Kidney epithelial cell (primary cell): ENCODE measurements at places on chromosomes 7 and 10.

DNA sequence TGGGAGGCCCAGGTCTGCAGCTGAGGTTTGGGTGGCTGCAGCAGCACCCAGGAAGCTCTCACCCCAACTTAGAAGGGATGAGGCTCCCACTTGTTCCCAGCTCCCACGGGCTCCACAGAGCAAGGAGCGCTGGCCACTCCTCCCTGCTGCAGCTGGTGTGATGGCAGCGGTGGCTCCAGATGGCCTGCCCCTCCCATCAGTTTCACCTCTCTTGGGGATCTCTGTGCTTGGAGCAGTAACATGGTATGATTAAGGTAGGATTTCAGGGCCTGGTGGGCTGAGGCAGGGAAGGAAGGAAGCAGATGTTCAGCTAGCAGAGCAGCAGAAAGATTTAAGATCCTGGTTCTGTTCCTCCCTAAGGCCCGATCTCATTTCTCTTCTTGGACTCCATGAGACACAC, 66.8 kb upstream of the KIF5B start:
- DNase-seq = no peak

DNA sequence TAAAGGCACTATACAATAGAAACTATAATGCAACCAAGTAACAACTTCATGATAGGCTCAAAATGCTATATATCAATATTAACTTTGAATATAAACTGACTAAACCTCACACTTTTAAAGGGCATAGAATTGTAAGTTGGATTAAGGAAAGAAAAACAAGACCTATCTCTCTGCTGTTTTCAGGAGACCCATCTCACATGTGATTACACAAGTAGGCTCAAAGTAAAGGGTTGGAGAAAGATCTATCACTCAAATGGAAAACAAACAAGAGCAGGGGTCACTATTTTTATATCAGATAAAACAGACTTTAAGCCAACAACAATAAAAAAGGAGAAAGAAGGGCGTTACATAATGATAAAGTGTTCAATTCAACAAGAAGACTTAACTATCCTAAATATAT, 155.5 kb downstream of the CDK14 start:
- no peak for DNase-seq

DNA sequence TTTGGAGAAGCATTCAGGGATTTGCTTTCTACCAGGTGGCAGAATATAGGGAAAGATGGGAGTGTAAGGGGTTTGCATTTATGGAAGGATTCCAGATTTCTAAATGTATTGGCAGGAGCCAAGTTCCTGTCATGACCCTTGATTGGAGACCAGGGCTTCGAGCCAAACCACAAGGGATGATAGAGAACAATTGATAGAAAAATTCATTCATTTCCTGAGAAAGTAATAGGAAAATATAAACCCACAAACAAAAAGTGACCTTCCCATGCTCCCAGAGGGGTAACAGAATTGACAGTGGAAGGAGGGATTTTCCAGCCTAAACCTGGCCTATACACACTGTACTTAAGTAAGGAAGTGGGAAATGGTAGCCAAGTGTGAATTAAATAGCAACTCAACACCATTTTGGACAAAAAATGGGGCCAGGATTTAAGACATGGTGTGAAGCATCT, 22.4 kb upstream of the IFIT2 start:
- no peak for DNase-seq

- no peak for DNase-seq
Observed at GRCh38 chr7:2258661-2259365, 16.8 kb downstream of the NUDT1 start.

DNA sequence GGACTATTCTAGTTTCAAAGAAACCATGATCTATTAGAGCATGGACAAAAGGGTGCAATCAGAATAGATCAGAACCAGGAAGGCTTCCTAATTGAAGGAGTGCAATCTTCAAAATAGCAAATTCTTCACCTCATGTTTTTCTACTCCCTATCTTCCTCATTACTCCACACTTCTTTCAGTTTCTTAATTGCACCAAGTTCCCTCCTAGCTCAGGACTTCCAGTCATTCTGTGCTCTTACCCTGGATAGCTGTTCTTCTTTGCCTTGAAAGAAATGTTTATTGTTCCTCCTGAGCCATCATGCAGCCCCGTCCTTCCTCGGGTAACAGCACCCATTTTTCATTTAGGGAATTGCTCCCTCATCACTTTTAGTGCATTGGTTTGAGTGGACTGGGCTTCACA, 23.1 kb downstream of the TRPV5 start:
- no peak for DNase-seq

GRCh38 chr10:101453318-101453717, 99.4 kb downstream of the BTRC start:
- DNase-seq = no peak

DNA sequence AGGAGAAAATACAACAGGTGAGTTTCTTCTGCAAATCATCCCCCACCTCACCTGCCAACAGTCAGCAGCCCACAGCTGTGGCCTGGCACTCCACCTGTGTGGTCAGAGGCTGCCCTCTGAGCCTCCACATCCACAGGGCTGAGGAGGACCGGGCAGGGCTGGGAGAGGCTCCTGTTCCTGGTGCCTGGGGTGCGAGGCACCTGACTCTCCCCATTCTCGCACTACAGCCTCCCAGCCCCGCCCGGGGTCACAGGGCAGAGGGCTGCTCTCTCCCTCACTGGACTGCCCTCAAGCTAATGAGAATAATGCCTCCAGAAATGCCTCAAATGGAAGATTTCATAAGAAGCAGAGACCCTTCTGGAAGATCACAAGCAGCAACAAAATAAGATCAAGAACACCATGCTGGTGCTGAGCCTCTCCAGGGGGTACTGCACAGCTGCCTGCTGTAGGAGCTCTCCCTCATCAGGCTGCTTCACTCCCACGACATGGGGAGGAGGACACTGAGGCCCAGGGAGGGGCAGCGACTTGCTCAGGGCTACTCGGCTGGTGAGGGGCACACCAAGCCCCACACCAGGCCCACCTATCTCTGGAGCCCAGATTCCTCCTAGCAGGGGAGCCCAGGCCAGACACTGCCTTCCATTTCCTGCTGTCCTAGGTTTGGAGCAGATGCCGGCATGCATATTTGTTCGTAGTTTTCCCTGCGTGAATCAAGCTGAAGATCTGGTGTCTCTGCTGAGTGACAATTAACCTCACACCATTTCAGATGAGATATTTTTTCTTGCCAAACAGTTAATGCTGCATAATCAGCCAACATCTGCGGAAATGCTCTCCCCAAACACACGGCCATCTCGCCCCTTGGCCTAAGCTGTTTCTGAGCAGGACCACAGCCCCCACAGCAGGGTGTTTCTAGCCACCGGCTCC, 76.5 kb downstream of the FAM53B start:
- DNase-seq = no peak

- DNase-seq = no peak
Observed at GRCh38 chr7:159179241-159179640, 34.6 kb upstream of the VIPR2 start.
